ENCODE measurements at places on chromosomes 2 and 18.

GRCh38 chr2:163462993-163463392 is 272.8 kb downstream of the FIGN start:
- no peak for DNase-seq

- no peak for DNase-seq
Measured at GRCh38 chr2:85415980-85416650, 2.4 kb upstream of the SH2D6 start.

DNA sequence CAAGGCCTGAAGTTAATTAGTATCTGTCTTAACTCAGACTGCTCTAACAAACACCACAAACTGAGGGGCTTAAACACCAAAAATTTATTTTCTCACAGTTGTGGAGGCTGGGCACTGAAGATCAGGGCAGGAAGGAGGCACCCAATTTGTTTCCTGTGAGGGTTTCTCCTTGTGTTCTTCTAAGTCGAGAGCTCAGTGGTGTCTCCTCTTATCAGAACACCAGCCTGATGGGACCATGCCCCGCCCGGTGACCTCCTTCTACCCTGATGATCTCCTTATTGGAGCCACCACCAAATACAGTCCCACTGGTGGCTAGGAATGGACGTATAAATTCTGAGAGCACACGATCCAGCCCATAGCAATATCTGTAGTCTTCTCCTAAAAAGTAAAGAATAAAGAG is 20.5 kb downstream of the TMEM18 start:
- no peak for DNase-seq

GRCh38 chr18:21700528-21701075 is 4.0 kb downstream of the ABHD3 start:
- DNase-seq, result no peak

GRCh38 chr2:162890690-162891311 is 52.2 kb upstream of the KCNH7 start:
- DNase-seq, result peak; percentile 47

DNA sequence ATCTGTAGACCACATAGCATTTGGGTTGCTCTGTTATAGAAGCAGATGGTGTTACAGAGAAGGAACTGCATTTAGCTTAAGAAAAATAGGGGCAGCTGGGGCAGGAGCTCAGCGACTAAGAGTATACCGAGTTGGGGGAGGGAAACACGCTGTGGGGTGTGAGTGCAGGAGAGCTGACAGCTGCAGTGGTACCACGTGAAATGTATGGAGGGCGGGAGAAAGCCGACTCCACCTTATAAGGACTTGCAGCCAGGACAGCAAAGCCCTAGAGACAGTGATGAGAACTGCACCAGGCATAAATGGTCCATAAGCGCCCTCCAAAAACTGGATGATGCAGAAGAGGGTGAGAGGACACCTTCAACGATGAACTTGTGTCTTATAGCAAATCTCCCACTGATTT is 237.6 kb downstream of the PRKCE start:
- DNase-seq, result no peak

GRCh38 chr2:109463236-109463635 is 150.5 kb downstream of the SEPTIN10 start:
- no peak for DNase-seq

DNA sequence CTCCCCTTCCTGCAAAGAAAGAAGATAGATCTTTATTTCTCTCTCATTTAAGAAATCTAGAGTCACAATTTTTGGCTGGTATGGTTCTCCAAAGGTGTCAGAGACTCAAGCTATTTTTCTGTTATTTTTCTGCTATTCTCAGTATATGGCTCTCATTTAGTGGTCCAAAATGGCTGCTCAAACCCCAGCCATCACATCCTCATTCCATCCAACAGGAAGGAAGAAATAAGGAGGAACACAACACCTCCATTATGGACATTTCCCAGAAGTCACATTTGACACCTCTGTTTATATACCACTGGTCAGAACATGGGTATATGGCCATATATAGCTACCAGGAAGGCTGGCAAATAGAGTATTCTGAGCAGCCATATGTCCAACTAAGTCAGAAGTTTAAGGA is 7.4 kb upstream of the DDX1 start:
- DNase-seq, result no peak

- no peak for DNase-seq
Measured at GRCh38 chr2:165348441-165348840, 109.2 kb downstream of the SCN2A start.

DNA sequence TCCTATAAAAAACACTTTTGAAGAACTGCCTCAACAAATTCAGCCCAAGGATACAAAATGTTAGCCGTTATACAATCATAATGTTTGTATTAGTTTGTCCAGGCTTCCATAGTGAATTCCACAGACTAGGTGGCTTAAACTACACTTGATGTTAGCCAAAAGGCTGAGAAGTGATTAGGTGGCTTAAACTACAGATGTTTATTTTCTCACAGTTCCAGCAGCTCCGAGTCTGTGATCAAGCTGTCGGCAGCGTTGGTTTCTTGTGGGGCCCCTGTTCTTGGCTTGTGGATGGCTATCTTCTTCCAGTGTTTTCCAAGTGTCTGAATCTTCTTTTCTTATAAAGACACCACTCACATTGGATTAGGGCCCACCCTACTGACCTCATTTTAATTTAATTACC is 31.5 kb upstream of the MFF start:
- no peak for DNase-seq

GRCh38 chr2:72989770-72990556 is 72.6 kb downstream of the EMX1 start:
- DNase-seq, result no peak

DNA sequence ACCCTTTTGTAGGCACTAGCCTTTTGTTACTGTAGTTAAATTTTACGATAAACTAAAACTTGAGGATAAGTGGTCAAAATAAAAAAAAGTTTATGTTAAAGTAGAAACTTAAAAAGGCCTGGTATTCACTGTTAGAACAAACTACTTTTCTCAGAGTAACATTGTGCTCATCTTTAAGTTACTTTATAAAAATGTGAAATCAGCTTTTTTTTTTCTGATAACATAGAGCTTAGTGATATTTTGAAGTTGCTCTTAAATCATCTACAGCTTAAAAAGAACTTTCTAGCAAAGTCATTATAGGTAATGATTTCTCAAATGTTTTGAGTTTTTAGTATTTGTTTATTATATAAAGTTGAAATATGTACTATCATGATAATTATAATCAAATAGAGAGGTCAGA is 125.3 kb downstream of the CAMKMT start:
- no peak for DNase-seq
